ENCODE measurements at places on chromosomes 16 and 17.

GRCh38 chr17:75704963-75705875, 16.0 kb upstream of the ITGB4 start:
- DNase-seq = no peak

GRCh38 chr17:60528828-60529227, 2.8 kb upstream of the APPBP2 start:
- no peak for DNase-seq

GRCh38 chr17:30519707-30520106, 42.5 kb downstream of the GOSR1 start:
- DNase-seq = no peak

DNA sequence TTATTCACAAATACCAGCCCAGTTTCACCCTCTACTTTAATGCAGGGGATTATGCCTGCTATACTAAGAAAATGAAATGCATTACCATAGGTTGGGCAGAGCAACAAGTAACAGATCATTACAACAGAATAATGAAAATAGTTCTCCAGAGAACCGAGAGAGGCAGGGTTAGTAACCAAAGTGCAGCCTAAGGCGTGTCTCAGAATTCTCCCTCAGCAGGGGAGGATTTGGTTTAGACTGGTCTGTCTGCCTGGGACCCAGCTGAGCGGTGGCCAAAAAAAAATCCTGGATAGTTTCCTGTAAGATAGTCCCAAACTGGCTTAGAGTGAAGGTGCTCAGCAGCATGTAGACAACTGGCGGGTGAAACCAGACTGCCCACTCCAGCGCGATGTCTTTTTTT, 30.8 kb upstream of the ADCY7 start:
- DNase-seq = peak; percentile 16

GRCh38 chr17:50154604-50155003, 4.1 kb upstream of the PPP1R9B start:
- no peak for DNase-seq

All from NCI-H2107 (cell line).